ENCODE measurements at places on chromosomes 1 and 21. TPM values are rescaled to one million over a fixed set of nuclear protein-coding genes. Genes with fewer than 3 reads are reported as not detected.

The GPR3 gene
- 0.24 TPM for total RNA-seq

The LCE1A gene
- total RNA-seq: not detected

The DCAF8 gene
- 109 TPM for total RNA-seq

The SLAMF7 gene
- total RNA-seq: 4.1 TPM

The SPOCD1 gene
- 4.1 TPM for total RNA-seq

DNA sequence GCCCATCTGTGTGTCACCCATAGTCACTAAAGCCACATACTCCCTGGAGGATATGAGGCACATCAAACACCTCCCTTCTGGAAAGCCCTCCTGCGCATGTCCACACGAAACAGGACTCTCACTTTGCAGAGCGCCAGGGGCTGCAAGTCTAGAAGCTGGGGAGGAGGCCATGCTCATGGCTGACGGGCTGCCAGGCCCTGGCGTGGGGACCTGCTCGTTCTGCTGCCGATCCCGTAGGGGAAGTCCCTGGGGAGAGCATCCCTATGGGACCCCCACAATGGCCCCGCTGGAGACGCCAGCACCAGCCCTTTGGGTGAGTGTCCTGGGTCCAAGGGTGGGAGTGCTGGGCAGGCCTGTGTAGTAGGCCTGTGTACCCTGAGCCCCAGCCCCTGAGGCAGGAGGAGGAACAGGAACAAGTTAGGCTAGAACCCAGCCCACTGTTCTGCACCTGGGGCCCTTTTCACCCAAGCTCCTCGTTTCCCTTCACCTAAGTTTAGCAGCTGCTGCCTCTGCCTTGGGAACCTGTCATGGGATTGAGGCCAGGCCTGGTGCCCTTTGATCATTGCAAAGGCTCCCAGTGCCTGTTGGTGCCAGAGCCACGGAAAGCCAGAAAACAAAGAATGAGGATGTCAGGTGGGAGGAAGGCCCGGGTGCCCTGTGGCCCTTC, 9.9 kb downstream of the FAM3B start:
- no peak for DNase-seq

- DNase-seq: no peak
Measured at GRCh38 chr1:219489636-219490035, 123.3 kb downstream of the ZC3H11B start.

DNA sequence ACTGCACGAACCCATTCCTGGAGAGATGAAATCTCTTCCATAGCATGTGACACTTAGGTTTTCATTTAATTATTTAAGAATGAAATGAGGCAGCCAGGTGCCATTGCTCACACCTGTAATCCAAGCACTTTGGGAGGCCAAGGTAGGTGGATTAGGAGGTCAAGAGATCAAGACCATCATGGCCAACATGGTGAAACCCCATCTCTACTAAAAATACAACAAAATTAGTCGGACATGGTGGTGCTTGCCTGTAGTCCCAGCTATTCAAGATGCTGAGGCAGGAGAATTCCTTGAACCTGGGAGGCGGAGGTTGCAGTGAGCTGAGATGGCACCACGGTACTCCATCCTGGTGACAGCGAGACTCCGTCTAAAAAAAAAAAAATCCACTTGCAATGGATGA, 17.8 kb downstream of the L1TD1 start:
- DNase-seq: no peak

DNA sequence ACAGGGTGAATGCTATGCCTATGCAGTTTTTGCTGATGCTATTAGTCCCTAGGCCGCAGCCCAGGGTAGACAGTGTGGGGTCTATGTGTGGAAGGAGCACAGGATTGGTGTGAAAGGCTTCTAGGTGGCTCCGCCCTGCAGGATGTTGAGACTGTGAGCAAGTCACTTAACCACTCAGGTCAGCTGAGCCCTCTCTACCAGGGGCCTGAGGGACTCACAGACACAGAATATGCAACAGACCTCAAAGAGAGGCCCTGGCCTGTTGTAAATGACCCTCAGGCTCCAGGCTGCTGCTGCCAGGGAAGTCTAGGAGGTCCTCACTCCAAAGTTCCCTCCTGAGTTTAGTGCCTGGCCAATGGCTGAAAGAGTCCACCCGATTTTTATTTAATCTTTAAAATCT, 11.0 kb downstream of the NHLH2 start:
- no peak for DNase-seq

DNA sequence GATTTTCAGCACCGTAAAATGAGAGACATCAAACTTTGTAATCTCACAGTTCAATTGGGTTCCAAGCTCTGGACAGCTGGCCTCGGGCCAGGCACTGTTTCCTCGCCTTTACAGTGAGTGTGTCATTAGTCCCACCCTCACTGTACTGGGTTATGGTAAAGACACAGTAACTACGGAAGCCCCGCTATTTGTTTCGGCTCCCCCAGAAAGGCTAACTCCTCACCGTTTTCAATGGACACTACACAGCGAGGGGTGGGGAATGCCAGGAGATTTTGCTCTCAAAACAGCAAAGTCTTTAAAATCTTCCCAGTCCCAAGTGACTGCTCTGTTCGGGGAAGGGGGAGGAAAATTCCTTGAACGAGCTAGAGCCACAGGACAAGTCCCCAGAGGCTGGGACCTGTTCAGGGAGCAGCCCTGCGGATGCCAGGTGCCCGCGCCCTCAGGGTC, 757 bp upstream of the SPSB1 start:
- peak; percentile 80 for DNase-seq

- no peak for DNase-seq
Measured at GRCh38 chr1:2046953-2047748, 3.1 kb upstream of the PRKCZ start.

- DNase-seq: peak; percentile 8
Measured at GRCh38 chr1:103191327-103191726, 83.0 kb upstream of the COL11A1 start.

DNA sequence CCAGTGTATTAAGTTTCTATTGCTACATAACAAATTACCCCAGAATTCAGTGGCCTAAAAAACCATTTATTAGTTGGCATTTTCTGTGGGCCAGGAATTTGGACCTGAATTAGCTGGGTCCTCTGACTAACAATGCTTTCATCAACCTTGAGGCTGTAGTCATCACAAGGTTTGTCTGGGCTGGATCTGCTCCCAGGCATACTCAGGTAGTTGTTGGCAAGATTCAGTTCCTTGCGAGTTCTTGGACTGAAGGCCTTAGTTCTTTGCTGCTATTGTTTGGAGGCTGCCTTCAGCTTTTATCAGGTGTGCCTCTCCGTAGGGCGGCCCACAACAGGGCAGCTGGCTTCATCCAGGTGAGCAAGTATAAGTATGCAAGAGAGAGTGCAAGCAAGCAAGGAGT, 31.4 kb upstream of the DEPDC1 start:
- no peak for DNase-seq

- peak; percentile 59 for DNase-seq
Measured at GRCh38 chr1:48931506-48932192, 155.0 kb upstream of the BEND5 start.

Measured in umbilical cord (tissue), 2 donors.